ENCODE measurements at places on chromosomes 12 and 14.

DNA sequence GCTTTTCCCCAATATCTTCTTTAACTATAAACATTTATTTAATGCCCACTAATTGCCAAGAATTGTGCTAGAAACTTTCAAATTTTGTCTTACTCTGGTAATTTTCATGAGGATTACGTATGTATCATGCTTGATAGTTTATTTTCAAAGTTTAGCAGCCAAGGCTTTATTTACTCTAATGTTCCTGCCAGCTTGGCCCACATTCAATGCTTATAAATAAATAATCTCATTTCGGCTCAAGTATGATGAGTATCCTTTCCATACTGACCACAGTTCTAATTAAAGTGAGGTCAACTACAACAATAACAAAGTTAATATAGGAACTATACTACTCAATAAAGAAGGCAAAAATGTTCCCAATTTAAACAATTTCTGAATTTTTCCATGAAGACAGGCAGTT lies 259.2 kb downstream of the MED13L start:
- no peak for DNase-seq

DNA sequence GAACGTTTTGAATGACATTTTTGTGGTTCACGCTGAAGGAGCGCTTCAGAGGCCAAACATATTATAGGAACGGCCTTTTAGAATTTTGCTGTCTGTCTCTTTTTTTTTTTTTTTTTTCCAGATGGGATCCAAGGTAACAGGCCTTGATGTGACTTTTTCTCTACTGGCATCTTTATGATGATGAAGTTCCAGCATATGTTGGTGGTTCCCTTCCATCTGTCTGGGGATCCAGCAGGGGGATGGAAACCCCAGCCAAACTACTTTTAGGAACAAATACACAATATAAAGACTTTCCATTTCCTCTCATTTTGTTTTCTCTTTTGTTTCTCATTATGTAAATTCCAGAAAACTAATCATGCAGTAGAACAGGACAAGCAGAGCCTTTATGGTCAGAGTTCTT lies 239.3 kb upstream of the PRICKLE1 start:
- no peak for DNase-seq

DNA sequence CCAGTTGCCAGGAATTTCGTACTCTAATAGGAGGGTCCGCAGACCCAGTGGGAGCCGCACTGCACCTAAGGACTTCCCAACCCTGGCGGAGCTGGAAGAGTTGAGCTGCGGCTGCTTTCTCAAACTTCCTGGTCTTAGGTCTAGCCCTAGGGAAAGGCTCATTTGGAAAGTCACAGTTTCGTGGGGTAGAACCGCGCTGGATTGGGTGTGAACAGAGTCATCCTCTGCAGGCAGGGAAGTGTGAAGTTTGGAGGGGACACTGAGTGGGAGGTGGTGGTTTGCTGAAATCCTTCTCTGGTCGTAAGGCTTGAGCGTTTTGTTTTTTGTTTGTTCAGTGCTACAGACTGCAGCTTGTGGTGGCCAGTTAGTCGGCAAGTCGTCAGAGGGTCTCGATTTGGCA lies 18.8 kb downstream of the PRKAB1 start:
- DNase-seq = no peak

- DNase-seq = no peak
Measured at GRCh38 chr14:102565959-102566358, 26.5 kb upstream of the RCOR1 start.

- DNase-seq = no peak
Measured at GRCh38 chr12:23827353-23827752, 122.1 kb downstream of the SOX5 start.

DNA sequence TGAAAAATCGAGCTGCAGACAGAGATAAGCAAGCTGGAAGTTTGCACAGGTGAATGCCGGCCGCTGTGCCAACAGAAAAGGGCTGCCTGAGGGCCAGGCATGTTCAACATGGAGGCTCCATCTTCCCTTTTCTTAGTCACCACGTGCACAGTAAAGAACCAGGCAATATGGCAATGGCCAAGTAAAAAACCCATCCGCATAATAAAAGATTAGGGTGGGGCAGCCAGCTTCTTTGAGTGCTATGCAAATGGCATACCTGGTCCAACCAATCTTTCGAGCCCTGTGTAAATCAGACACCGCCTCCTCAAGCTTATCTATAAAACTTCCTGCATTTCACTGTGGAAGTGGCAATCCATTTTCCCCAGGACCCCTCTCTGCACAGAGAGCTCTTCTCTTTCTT lies 16.7 kb downstream of the PNP start:
- DNase-seq = no peak

- no peak for DNase-seq
Measured at GRCh38 chr14:65631040-65631439, 218.5 kb downstream of the FUT8 start.

- DNase-seq = no peak
Measured at GRCh38 chr12:110849748-110850403, 3.1 kb downstream of the CCDC63 start.

- no peak for DNase-seq
Measured at GRCh38 chr12:43098766-43099550, 453.0 kb downstream of the ADAMTS20 start.

DNA sequence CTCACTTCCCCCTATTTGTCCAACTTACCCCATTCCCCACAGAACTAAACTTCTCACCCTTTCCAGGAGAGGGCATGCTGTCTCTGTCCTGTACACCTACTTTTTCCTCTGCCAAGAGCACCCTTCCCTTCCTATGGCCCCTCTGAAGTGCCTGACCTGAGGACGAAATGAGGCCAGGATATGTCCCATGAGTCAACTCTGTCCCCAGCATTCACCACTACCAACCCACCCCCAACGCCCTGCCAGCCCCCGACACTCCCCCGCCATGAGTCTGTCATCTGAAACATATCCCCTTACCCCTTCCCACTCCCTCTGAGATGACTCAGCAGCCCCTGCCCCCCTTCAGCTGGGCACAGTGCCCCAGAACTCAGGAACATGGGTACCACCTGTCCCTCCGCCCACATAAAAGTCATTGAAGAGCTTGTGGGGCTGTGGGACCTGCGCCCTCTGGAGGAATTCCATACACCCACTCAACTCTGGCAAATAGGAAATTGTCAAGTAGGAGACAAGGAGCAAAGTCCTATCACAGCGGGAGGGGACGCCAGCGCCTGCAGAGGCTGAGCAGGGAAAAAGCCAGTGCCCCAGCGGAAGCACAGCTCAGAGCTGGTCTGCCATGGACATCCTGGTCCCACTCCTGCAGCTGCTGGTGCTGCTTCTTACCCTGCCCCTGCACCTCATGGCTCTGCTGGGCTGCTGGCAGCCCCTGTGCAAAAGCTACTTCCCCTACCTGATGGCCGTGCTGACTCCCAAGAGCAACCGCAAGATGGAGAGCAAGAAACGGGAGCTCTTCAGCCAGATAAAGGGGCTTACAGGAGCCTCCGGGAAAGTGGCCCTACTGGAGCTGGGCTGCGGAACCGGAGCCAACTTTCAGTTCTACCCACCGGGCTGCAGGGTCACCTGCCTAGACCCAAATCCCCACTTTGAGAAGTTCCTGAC lies 26.3 kb downstream of the ITGA7 start:
- peak; percentile 61 for DNase-seq

DNA sequence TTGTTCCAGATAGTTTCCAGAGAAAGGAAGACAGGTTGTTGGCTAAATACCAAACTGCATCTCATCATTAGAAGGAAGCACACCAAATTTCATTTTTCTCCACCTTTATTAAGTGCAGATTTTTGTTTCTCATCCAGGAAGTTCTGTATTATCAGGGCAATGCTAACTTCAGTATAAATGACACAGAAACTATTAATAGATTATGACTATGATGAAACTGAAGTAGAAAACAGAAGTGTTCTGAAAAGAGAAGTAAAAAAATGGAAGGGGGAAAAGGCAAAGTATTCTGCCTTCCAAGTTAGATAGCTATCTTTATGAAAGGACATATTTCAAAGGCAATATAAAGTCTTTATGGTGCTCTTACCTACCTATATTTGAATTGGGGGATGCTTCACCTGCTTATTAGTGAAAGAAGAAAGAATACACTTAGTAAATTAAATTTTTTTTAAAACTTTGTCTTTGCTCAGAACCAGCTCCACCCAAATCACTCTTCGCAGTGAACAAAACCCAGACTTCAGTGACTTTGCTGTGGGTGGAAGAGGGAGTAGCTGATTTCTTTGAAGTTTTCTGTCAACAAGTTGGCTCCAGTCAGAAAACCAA lies 223.9 kb downstream of the PTPRO start:
- no peak for DNase-seq

- DNase-seq = no peak
Measured at GRCh38 chr12:132477017-132477702, 12.8 kb upstream of the FBRSL1 start.

Measured in right renal pelvis (tissue), 4 donors.